IPS DF 6.9 (cell line): ENCODE measurements at places on chromosomes 12 and 14.

GRCh38 chr14:62453226-62453625, 592.0 kb downstream of the KCNH5 start:
- no peak for DNase-seq

- DNase-seq: no peak
Measured at GRCh38 chr14:70595443-70596185, 4.8 kb downstream of the MED6 start.

DNA sequence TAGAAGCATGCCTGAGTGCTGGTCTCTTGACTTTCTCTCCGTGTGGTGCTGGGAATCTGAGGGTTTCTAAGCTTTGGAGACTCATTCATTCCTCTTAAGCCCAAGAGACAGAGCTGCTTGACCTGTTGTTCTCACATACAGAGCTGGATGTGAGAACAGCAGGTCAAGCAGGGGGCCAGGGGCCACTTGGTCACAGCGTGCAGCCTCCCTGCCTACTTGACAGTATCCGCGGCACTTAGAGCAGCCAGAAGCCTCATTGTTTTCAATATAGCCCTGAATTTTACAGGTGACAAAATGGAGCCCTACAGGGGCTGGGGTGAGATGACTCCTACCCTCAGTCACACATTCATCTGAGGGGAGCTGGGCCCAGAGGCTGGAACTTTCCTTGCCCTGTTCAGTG, 88.9 kb downstream of the ESRRB start:
- no peak for DNase-seq

GRCh38 chr12:7645395-7646177, 20.1 kb downstream of the APOBEC1 start:
- no peak for DNase-seq

DNA sequence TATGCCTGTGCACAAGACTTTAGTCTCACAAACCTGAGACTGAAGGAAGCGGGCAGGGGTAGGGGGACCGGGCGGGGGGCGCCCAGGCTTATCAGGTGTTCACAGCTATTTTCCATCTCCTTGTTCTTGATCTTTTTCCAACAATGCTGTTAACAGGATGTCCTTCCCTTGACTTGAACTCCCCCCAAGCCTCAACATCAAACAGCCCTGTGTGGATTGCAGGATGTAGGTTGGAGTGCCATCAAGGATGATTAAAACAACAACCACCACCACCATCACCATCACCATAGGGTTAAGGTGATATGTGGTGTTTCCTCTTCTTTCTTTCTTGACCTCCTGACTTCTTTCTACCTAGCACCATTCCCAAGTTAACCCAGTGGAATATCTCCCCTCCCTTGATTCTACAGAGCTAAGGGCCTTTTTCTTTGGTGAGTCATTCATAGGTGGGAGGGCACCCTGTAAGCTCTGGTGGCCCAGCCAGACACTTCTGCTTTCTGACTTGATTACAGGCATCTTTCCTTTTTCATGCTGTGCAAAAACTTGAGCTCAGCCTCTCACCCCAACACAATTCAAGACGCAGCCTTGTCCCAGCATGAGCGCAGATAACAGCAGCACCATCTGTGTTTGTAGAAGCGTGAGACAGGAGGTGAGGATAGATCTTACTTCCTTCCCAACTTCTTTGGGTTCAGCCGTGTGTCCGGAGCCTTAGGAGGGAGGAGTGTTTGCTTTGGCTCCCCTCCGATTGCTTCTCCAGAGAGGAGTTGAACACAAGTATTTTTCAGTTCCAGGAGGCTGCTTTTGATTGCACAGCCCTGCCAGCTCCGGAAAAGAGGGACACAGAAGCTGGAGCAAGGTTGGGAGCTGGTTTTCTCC, 26.8 kb downstream of the FLVCR2 start:
- no peak for DNase-seq

- no peak for DNase-seq
Measured at GRCh38 chr12:20460956-20461355, 92.6 kb downstream of the PDE3A start.

DNA sequence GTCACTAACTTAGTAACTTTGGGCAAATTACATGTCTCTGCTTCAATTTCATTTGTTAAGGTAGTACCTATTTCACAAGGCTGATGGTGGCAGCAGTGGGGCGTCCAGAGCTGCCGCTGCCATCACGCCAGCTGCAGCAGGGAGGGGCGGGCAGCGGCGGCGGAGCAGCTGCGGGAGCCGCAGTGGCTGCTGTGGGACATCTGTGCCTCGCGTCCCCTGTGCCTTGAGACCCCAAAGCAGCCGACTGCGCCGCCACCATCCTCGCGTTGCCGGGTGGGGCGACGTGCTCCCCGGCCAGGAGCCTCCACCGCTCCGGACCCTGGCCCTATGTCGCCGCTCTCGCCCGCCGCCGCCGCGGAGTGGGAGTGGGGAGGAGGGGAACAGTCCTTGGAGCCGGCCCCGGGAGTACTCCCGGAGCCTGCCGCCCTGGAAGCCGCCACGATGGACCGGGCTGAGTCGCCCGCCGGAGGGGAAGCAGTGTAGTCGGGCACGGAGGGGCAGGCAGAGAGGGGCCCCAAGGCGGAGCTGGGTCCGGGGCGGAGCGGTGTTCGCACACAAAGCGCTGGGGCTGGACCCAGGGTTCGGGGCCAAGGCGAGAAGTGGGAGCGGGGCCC, 51.4 kb downstream of the A2M start:
- DNase-seq: peak; percentile 7

GRCh38 chr14:54486685-54487084, 2.1 kb downstream of the GMFB start:
- no peak for DNase-seq

DNA sequence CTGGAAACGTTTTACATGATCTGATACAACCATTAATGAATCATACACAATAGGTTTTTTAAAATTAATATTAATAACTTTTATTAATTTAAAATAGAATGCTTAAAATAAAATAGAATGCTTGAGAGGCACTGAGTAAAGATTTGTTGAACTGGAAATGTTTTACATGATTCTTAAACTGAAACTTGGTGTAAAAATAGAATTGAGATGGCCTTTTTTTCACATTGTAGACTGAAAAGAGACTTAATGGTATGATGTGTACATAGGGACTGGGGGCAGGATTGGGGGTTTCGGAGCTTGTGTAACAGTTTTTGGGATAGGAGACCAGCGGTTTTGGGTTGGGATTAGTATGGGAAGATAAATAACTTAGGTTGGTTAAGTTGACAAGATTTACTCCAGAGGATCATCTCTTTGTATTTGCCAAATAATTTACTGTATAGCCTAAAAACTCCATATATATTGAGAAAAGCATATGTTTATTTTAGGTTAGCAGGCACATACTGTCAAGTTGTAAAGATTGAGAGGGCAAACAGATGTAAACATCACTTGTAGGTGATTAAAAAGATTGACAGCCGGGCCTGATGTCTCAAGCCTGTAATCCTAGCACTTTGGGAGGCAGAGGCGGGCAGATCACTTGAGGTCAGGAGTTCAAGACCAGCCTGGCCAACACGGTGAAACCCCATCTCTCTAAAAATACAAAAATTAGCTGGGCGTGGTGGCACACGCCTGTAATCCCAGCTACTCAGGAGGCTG, 2.0 kb upstream of the ZNF410 start:
- DNase-seq: no peak

GRCh38 chr12:82357340-82357739, 847 bp downstream of the CCDC59 start:
- DNase-seq: no peak

GRCh38 chr12:57765003-57765697, 1.7 kb downstream of the CYP27B1 start:
- DNase-seq: no peak

DNA sequence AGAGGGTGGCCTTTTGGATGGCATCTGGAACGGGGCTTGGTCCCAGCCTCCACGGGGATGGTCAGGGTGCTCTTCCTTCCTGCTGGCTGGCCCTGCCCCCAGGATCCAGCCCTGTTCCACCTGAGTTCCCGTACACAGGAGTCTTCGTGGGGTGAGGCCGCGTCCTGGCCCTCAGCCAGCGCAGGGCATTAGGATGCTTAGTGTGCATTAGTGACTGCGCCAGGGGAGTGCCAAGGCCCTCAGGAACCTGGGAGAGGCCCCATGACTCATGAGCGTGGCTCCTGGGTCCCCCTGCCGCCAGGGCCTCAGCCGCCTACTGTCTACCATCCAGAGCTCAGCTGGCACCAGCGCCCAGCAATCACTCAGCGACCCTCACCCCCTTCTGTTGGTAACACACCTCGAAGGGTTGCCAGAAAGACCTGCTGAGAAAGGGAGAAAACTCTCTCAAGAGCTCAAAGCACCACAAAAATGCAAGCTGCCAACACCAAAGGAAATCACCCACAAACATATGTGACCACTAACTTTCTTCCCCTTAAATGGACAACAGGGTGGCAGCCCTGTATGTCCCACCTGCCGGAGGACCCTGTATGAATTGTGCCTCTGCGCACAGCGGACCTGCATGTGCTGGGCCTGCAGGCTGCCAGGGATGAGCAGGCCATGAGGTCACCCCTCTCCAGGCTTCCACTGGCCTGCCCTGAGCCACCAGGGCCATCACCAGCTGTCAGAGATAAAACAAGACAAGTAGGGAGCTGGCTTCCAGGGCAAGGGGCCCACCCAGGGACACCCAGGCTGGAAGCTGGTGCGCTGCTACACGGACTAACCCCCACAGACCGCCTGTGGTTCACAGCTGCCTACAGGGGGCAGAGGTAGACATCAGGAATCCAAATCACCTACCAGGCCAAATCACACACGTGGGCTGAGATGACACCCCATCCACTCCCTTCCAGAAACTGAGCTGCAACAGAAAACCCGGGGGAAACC, 28.7 kb downstream of the CCDC85C start:
- no peak for DNase-seq

GRCh38 chr14:67167420-67168109, 21.7 kb upstream of the GARIN2 start:
- DNase-seq: no peak

GRCh38 chr12:109637348-109637747, 63.8 kb downstream of the MVK start:
- no peak for DNase-seq

DNA sequence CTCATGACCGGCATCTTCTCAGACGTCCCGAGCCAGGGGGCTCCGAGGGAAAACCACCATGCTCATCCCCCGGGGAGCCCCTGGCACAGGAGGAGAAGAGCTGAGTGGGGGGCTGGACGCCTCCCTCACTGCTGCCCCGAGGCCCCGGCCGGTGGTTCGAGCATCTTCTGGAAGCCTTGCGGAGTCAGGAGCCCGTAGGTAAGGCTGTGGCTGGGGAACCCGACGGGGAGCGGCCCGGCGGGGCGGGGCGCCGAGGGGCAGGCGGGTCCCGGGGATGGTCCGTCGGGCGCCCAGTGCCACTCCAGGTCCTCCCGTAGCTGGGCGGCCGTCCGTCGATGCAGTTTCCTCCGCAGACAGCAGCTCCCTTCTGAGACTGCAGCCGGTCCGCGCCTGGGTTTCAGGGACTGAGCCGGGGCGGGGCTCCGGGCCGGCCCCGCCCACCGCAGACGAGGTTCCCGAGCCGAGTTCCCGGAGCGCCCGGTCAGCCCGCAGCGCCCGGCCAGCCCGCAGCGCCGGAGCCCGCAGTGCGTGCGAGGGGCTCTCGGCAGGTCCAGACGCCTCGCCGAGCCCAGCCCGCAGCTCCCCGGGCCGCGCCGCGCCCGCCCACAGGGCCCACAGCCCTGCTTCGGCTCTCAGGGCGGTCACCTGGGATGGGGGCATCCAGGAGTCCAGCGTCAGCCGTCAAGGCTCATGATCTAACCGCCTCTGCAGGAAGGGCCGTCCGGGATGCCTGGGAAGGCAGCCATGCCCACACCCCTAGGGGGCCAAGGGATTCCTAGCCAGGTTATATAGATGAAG, at the start of gene PGF:
Gene PGF, minus strand, starts transcription at position 369 of the 798 bp plus-strand sequence. Its CDS starts 355 bp downstream, at position 14.
- DNase-seq: no peak

- DNase-seq: no peak
Measured at GRCh38 chr12:42982828-42983227, 393.3 kb upstream of the PRICKLE1 start.

DNA sequence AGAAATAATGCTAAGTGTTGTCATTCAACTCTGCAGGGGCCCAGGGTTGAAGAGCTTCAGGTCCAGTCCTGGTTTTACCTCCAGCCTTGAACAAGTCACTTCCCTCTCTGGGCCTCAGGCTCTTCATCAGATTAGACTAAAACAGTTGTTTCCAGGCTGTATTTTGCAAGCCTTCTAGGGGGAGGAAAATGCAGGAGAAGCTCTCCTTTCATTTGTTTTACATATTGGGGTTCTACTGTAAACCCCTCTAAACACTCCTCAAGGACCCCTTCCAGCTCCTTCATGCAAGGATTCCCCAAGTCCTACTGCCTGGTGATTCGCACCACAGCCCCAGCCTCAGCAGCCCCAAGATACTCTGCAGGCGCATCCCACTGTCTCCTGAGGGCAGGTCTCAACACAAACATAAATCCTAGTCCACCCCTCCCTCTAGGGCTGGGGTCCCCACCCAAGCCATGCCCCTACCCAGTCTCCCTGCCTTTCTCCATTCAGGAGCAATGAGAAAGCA, 2.7 kb downstream of the SDR9C7 start:
- DNase-seq: peak; percentile 25
